Activated naive CD4-positive, alpha-beta T cell treated with anti-CD3 and anti-CD28 coated beads for 36 hours (primary cell): ENCODE measurements at places on chromosomes 4 and X.

GRCh38 chr4:40990236-40990898, 224.0 kb downstream of the APBB2 start:
- DNase-seq: no peak

DNA sequence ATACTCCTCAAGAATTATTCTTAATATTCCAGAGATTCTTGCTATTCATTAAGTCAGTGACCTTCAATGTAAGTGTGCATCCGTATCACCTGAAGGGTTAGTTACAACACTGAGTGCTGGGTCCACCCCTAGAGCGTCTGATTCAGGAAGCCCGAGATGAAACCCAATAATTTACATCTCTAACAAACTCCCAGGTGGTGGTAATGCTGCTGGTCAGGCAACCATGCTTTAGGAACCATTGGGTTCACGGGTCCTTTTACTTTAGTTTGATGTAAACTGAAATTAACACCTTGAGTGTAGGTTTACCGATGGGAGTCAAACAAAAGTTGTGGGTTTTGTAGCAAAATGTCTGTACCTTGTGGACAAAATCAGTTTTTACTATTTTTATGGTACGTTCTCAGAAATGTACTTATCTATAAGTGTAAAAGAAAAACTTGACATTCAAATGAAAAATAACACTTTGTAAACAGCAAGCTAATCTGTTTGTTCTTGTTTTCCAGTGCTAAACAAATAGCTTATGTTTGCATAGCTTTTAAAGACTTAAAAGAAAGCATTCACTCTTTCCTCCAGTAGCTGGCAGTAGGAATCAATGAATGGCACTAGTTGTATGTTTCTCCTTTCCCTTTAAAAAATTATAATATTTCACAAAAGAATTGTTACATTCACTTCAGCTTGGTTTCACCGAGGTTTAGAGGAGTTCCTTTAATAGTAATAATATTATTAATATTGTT, 32.7 kb downstream of the ACE2 start:
- DNase-seq: no peak

DNA sequence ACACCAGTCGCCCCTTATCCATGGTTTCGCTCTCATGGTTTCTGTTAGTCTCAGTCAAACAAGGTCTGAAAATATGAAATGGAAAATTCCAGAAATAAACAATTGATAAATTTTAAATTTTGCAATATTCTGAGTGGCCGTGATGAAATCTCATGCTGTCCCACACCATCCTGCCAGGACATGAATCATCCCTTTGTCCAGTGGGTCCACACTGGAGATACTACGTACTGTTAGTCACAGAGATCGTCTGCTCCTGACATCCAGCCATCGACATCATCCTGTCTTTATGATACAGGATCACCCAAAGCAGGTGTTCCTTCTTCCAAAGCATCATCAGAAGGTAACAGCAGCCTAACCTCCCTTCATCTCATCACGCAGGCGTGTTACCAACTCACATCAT, 76.5 kb upstream of the MSX1 start:
- no peak for DNase-seq

DNA sequence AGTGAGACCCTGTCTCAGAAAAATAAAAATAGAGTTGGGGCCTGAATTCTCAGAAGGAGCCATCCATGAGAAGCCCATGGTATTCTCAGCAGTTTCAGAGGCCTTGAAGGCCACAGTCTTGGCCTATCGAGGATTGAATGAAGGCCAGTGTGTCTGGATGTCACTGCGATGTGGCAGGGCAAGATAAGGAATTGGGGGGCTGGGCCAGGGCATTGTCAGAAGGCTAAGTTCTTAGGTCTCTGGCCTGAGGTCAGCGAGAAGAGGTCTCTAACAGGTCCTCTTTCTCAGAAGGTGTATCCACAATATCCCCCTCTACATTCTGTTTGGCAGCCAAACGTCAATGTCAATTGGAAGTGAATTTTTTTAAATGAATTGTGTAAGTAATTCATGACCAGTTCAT, 5.7 kb downstream of the ZNF275 start:
- DNase-seq: no peak

- no peak for DNase-seq
Measured at GRCh38 chr4:106583567-106583966, 215.0 kb upstream of the GIMD1 start.

DNA sequence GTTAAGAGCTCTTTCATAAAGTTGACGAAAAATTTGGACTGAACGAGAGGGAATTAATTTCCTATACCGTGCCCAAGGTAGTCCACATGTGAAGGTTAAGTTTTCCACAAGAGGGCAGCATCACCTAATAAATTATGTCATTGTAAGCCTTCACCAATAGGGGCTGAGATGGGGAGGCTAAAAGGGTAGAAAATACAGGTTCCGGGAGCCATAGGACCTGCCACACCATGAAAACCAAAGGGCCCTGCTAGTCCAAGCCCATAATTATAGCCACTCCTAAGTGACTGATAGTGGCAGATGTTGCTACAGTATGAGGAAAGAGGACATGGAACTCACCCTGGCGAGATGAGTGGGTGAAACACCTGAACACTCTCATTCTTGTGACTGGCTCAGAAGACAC, 122.2 kb downstream of the SHROOM4 start:
- DNase-seq: peak; percentile 4

DNA sequence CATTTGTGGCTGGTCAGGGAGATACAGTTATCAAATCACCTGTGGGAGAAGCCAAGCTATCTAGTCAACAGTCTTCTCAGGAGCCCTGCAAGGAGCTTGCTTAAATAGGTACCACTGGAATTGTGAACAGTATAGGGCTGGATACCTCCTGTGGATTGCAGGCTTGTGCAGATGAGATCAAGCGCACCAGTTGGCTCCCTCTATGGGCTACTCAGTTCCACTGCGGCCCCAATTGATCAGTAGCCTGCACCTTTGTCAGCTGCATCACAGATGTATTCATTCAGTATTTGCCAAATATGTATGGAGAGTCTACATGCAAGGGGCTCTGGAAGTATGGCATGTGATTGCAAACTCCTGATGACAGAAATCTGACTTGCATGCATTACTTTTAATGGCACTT, 28.6 kb downstream of the TEX13A start:
- DNase-seq: peak; percentile 3

GRCh38 chrX:120299928-120300327, 11.3 kb downstream of the TMEM255A start:
- DNase-seq: no peak

DNA sequence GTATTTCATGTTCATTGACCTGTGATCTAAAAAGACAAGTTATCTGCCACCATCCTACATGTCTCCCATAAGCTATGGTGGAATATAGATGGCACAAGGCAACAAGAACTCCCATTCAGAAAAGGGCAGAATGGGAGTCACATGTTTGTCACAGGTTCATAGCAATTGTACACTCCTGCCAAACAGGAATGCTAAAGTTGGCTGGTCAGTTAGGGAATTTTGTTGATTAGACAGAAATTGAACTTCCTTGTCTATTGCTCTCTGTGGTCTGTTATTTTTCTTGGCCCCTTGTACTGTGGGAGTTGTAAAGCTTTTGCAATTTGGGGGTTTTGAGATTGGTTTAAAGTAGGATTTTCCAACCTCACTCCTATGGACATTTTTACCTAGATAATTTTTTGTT, 101.7 kb upstream of the SOD3 start:
- no peak for DNase-seq

GRCh38 chr4:2299794-2300193, 37.9 kb upstream of the MXD4 start:
- no peak for DNase-seq

DNA sequence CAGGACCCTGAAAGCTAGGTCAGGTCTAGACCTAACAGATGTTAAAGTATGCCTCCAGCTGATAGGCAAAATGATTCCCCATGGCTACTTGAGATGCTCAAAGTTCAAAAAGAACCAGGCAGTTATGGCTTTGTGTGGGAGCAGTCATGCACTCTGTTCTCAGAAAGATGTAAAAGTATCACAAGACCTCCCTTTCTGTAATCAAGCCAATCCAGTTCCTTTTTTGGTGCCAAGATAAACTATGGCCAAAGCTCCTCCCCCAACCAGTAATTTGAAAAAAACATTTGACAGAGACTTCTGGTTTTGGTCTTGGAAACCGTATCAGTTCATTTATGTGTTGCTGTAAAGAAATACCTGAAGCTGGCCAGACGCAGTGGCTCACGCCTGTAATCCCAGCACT, 340.9 kb downstream of the CHIC1 start:
- no peak for DNase-seq

DNA sequence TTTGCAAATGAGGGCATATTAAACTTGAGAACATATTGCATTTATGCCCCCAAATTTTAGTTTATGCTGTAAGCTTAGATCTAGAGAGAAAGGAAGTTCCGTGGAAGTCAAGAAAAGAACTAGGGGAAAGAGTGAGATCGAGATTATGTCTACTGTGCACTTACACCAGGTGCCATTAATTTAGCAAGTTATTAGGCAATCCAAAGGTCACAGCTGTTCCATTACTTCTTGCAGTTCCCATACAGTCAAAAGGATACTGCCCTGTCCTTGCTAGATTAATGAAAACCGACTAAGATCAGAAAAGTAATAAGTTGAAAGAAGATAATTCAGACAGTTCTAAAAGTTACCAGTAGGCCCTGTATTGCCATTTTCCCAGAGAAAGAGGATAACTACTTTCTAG, 49.3 kb upstream of the SLC7A11 start:
- no peak for DNase-seq
